ENCODE measurements at places on chromosomes 5 and 9.
A peak's percentile ranks its signal among the peaks of the same experiment; 100 is the strongest.

DNA sequence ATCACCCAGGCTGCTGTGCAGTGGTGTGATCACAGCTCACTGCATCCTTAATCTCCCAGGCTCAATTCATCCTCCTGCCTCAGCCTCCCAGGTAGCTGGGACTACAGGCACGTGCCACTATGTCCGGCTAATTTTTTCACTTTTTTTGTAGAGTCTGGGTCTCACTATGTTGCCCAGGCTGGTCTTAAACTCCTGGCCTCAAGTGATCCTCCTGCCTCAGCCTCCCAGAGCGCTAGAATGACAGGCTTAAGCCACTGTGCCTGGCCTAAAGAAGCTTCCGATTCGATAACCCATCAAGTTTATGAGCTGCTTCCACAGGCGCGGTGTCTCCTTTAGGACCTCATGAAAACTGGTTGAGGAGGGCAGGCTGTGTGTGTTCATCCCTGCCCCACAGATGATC lies 16.2 kb downstream of the COL27A1 start:
- DNase-seq, result no peak

GRCh38 chr5:111775224-111775623 lies 18.2 kb upstream of the NREP start:
- no peak for DNase-seq

DNA sequence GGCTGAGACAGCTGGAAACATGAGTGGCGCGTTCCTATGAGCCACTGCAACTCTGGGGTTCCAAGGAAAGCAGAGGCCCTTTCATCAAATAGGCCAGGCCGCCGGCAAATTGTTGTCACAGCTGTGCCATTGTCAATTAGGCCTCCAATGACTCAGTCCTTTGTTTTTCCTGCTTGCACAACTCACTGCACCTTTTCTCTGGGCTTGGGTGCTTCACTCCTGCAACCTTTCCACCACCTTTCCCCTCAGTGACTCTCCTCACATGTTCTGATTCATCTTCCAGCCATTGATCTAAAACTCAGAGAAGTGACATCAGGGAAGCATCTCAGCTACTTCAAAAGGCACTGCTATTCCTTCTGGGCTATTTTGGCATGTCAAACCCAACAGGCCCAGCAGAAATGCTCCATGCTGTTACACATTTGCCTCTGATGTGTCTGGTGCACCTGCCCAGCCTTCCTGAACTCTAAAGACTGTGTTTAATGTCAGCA lies 653.7 kb downstream of the NR2F1-AS1 start:
- no peak for DNase-seq

DNA sequence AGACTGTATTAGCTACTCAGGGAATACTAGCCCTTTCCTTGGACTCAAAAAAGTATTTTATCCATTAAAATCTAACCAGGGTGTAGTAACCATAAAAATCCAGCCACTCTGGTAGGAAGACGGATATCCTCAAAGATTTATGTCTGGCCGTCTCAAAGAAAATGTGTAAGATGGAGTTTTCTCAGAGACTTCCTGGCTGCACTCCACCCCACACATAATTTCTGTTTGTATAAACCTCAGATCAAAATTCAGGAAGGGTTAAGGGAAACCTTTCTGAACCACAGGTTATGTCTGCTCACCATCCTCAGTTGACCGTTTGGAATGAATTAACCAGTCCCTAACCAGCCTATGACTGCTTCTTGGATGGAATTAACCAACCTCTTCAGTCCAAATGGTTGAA lies 13.8 kb upstream of the SMIM23 start:
- DNase-seq, result no peak

GRCh38 chr5:146725025-146725424 lies 153.5 kb downstream of the PPP2R2B start:
- DNase-seq, result no peak

- DNase-seq, result no peak
These were observed 46.4 kb upstream of the APC start for GRCh38 chr5:112691339-112691680.

DNA sequence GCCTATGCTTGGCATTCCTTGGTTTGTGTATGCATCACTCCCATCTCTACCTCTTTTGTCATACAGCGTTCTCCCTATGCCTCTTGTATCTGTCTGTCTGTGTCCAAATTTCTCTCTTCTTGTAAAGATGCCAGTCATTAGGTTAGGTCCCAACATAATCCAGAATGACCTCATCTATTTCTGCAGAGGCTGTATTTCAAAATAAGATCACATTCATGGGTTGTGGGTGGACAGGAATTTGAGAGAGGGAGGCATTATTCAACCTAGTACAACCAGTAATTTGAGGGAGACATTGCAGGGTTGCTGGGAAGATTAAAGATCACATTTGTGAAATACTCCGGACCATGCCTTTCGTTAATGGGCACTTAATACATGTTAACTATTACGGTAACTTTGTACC lies 155.0 kb downstream of the MAN2A1 start:
- no peak for DNase-seq

- no peak for DNase-seq
These were observed 45.3 kb upstream of the ISOC1 start for GRCh38 chr5:129049126-129049799.

- no peak for DNase-seq
These were observed 386.0 kb upstream of the GRIN3A start for GRCh38 chr9:102124465-102124864.

GRCh38 chr9:68515326-68516017 lies 25.2 kb downstream of the TMEM252 start:
- no peak for DNase-seq

DNA sequence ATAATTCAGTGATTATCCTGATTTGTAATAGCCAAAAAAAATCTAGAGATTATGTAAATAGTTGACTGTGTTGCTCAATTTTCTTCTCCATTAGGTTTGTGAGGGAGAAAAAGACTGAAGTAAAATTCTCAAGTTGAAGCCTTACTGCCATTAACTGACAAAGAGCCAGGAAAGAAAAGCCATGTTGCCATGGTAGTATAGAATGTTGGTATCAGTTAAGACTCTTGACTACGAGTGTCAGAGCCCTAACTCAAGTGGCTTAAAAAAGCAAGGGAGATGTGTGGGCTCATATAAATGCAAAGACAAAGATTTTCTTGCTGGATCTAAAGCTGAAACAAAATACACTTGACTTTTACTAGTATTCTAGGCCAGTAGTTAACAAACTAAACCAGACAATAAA lies 571.7 kb downstream of the KCTD16 start:
- DNase-seq, result no peak

GRCh38 chr5:129906177-129906887 lies 2.1 kb downstream of the CHSY3 start:
- DNase-seq, result no peak

DNA sequence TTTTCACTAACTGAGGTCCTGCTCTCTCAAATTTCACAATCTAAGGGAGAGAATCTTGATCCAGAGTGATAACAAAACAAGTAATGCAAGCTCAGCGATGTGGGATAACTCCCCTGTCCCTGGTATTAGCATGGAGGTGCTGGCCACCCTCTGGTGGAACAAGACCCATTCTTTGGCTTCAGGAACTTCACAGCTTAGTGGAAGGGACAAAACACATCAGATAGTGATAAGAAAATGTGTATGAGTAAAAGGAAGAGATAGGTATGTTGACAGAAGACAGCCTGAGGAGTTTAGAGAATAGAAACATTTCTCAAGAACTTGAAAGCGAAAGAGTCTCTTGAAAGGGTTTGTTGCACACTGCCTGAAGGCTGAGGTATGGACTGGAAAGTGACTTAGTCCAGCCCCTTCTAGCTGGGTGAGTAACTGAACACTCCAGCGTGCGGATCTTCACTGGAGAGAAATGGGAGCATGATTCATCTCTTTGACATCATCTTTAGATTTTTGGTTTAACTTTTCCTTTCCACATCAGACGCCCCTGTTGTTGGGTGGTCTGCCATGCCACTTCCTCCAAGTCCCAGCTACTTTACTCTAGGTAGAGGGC lies 25.4 kb upstream of the ZSWIM6 start:
- no peak for DNase-seq

- DNase-seq, result no peak
These were observed 143.9 kb upstream of the SLC1A3 start for GRCh38 chr5:36462295-36463021.

DNA sequence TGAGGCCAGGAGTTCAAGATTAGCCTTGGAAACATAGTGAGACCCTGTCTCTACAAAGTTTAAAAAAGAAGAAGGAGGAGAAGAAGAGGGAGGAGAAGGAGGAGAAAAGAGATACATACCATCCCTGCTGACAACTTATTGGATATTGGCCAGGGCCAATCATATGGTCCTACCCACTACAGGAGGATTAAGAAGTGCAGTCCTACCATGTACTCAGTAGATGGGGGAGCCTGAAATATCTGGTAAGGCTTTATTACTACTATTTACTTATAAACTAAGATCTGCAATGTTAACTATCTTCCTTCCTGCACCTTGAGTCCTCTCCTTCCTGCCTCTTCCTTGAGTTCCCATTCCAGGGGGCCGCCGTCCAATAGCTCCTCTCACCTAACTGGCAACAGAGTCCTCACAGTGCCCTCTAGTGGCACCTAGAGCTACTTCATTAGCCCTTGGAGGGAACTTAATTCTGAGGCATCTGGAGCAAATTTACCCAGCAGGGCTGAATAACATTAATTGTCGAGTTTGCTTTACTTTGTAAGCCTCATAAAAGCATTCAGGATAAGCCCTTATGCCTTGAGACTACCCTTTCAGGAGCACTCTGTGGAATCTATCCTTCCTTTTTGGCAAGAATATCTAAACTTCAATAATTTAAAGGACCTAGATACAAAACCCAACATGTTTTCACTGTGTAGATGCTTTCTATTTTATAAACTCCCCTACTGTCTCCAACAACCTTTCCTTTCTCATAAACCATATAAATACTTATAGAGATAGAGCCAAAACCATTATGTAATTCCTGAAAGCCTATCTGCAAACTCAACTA lies 39.1 kb upstream of the RANBP6 start:
- DNase-seq, result peak; percentile 35

DNA sequence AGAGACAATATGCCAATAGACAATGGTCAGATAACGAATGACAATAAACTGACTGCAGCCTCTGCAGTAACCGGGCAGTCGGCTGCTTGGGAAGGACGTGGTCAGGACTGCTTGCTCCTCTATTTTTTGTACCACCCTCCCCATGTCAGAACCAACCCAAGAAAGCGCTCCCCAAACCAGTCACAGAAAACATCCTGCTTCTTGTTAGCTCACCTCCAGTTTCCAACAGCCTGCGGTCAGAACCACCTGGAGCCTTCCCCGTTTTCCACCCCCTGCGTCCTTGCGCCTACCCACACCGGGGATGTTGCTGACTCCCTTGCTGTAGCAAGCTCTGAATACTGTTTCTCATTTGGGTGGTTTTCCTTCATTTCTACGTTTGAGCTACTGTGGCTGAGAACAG lies 1.7 kb upstream of the MRNIP start:
- DNase-seq, result no peak

DNA sequence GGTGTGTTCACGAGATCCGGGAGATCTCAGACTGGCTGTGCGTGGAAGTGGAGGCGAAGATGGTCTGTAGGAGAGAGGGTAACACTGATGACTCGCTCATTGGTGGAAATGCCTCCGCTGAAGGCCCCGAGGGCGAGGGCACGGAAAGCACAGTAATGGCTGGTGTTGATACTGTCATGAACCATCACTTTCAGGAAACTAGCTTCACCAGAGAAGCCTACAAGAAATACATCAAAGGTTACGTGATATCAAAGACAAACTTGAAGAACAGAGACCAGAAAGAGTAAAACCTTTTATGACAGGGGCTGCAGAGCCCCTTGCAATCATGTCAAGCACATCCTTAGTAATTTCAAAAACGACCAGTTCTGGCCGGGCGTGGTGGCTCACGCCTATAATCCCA lies 265.7 kb downstream of the GOLPH3 start:
- DNase-seq, result no peak

DNA sequence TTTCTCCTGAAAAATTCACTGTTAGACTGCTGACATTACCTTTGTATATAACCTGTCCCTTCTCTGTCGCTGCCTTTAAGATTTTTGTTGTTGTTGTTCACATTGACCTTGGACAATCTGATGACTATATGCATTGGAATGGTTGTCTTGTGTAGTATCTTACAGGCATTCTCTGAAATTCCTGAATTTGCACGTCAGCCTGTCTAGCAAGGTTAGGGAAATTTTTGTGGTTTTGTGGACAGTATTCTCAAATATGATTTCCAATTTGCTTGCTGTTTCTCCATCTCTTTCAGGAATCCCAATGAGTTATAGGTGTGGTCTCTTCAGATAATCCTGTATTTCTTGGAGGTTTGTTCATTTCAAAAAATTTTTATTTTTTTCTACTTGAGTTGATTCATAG lies 140.8 kb downstream of the PRR16 start:
- DNase-seq, result no peak

GRCh38 chr9:135357863-135358551 lies 121.6 kb upstream of the PPP1R26 start:
- DNase-seq, result no peak

DNA sequence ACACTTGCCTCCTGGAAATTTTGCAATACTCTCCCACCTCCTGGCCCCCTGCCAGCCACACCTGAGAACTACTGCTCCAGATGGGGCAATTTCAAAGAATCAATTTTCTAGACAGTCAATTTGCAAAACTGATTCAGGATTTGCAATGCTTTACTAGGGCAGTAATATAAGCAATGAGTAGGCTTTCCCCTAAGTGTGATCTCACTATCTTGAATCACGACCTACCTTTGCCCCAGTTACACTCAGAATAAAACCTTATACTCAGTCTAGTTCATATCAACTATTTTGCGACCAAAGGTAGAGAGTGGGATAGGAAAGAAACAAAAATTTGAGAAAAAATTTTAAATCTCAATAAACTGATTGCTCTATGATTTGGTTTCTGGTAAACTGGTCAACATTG lies 54.4 kb downstream of the DROSHA start:
- DNase-seq, result no peak

DNA sequence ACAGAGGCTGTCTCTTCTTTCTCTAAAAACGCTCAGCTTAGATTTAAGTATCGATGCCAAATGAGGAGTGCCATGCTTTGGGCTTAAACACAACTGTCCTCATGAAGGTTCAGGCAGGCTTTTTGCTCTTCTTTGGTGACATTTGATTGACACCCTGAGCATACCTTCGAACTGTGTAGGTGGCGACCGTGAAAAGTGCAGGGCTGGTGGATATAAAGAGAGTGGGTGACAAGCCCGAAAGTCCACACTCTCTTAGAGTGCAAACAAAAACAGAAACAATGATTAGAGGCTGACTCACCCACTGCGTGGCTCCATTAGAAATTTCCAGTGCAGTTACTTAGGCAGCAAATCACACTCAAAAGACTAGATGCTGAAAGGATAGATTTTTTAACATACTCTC lies 141.7 kb downstream of the SYK start:
- no peak for DNase-seq

DNA sequence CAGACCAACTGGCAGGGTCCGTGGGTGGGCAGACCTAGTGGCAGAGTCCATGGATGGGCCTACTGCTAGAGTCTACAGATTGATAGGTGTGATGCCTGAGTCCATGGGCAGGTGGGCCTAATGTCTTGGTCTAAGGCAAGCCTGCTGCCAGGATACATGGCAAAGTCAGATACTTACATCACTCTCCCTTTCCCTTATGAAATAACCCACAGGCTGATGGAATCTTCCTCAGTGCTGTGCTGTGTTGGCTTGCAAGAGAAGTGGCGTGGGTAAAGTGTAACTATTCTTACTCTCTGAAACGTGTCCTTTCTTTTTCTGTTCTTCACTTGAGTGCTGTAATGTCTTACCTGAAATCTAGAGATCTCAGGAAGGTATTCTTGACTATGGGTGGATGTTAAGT lies 67.3 kb upstream of the ADRB2 start:
- DNase-seq, result no peak
